Eye (tissue), 1 donor: ENCODE measurements at places on chromosomes 7 and 10.

DNA sequence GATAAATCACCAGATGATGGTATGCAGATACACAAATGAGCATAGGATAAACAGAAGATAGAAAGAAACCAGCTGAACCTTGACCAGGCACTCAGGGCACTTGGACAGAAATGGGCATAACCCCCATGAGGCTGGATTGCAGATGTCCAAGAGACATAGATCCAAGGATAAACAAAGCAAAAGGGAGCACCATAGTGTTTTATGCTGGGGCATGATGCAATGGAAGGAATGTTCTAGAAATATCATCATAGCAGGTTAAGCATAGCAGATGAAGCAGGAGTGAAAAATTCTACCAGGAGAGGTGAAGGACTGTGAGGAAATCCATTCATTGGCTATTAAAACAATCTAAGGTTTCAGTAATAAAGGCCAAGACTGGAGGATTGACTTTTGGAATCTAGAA, 70.5 kb upstream of the TES start:
- no peak for DNase-seq

DNA sequence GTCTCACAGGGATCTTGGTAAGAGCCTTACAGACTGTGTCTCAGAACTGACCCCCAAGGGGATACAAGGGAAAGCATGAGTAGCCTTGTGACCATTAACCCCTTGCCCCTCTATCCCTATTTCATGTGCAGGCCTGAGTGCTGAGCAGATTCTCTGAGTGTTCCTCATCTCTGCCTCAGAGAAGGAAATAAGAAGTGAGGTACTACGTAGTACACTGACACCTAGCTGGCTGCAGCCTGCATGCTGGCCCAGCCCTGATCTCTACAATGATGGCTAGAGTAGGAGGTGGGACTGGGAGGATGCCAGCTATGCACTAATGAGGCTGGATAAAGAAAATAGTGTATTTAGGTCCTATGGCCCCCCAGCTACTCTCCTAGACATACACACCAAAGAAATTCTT, 174.9 kb upstream of the HPS1 start:
- no peak for DNase-seq

DNA sequence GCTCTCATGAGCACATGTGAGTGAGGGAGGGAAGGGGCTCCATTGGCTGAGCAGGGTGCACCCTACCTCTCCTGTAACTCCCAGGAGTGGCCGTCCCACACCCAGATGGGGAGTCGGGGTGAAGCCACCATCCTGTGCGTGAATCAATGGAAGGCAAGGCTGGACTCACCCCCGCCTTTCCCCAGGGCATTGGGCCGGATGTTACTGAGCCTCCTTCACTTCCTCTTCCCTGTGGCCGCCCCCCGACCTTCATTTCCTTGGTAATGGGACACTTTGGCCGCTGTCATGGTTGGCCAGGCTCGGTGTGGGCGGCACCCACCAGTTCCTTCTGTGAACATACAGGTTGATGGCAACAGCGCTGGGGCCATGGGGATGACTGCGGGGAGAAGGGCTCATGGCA, 209.0 kb downstream of the MGMT start:
- DNase-seq, result no peak

DNA sequence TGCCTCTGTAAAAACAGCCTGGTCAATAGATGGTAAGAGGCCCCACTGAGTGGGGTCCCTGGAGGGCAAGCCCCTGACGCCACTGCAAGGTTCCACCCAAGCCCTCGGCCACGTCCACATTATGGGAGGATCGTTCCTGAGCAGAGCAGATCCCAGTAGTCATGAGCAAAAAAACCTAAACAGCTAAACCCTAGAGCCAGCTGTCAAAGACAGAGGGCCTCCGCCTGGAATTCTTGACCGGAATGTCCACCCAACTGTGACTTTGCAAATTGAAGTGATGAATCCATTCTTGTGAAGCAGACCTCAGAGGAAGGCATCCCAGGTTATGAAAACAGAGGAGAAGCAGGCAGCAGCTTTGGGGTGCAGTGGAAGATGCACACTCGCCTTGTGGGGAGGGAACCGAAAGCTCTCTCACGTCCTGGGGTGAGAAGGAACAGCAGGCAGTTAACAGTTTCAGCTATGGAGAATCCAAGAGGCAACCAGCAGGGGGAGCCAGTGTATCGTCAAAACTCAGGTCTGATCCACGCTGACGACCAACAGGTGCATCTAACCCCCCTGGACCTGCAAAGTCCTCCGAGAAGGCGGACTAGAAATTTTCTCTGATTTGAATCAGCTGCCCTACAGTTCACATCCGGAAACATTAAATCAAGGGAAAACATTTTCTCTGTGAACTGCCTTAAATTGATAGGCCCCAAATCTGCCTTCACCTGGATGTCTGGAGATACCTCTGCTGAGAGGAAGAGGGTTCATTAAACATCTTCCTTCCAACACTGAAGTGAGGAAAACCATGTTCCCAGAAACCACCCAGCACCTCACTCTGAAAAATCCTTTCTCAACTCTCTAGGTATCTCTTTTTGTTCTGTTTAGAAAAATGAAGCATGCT, 139.1 kb upstream of the PFKP start:
- peak; percentile 91 for DNase-seq

DNA sequence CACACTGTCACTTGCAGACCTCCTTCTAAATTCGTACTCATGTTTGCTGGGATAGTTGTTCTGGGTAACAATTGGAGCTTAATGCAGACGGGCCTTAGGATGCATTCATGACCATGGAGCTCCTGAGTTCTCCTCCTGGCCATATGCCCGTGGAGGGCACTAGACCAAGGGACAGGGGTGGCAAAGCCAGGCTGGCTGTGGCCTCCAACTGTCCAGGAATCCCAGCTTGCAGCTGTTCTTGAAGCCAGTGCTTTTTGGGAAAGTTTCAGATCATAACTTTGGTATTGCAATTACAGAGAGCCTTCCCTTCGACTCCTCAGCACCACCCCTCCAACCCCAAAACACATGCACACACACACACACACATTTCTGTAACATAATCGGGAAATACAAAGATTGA, 30.6 kb downstream of the ANTXRL start:
- no peak for DNase-seq

GRCh38 chr7:105713488-105714465, 132.5 kb upstream of the EFCAB10 start:
- no peak for DNase-seq
